ENCODE measurements at places on chromosomes 3 and 15.

- DNase-seq, result no peak
Measured at GRCh38 chr3:153000325-153000724, 161.7 kb upstream of the RAP2B start.

- DNase-seq, result no peak
Measured at GRCh38 chr3:79154865-79155264, 612.9 kb downstream of the ROBO1 start.

- DNase-seq, result no peak
Measured at GRCh38 chr3:195297446-195297845, 26.5 kb upstream of the XXYLT1 start.

GRCh38 chr15:93460717-93461116 lies 371.7 kb upstream of the RGMA start:
- DNase-seq, result no peak

DNA sequence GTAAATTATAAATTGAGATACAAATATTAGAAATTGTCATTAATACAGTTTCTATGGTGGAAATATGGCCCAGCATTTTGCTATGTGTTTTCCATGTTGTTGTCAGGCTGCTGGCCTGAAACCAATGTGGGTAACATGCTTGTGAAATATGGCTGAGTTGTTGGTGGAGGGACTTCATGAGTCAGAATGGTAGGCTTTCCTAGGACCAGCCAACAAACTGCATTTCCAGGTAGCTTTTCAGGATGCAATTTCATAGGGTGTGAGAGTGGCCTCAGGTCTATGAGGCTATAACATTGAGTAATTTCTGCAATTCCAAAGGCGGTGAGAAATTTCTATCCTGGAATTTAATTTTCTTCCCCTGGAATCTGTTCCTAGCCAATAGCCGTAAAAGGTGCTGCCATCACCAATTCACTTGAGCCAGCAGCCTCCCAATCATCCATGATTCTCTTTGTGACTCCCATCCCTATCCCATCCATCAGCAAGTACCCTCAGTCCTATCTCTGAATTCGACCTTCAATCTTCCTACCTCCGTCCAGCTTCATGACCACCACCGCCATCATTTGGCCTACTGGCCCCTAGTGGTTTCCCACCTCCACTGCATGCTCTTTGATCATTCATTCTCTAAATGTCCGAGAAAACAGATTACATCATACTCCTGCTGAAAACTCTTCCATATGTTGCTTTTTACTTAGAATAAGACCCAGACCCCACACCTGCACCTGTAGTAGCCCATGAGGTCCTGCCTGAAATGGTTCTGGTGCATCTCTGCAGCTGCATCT lies 276.6 kb upstream of the CFAP20DC start:
- no peak for DNase-seq

DNA sequence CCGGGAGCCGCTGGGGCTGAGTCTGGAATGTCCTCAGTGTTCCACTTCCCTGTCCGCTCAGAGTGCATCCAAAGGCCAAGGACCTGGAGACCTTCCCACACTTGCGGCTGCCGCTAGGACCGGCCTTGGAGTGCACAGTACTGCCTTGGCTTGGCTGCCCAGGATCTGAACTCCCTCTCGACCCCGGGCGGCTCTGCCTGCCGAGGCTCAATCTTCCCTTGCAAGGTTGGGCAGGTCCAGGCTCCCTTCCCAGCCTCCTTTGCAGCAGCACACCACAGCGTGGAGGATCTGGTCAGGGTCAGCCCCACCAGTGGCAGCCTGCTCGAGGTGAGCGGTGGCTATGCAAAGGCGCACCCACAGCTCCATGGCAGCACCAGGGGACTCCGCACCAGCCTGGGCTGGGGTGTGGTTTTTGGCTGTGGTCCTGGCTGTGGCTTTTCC lies 69.2 kb downstream of the PLXNA1 start:
- DNase-seq, result peak; percentile 54

DNA sequence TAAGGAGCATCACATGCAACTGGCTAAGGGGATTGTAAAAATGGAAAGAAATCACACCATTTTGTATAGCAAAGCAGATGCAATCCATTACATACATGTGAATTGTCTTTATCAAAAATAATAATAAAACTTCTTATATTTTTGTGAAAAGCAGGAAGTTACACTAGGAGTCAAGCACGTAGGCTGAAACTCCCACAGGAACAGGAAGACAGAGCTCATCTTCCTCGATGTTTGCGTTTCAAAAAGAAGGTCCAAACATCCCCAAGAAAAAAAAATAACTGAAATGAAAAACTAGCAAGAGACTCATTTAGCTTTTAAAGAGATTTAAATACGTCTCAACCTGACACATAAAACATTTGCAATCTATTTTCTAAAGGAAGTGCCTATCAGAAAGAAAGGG lies 106.6 kb downstream of the TGFBR2 start:
- DNase-seq, result no peak

GRCh38 chr3:172622916-172623700 lies 87.8 kb downstream of the NCEH1 start:
- peak; percentile 29 for DNase-seq

DNA sequence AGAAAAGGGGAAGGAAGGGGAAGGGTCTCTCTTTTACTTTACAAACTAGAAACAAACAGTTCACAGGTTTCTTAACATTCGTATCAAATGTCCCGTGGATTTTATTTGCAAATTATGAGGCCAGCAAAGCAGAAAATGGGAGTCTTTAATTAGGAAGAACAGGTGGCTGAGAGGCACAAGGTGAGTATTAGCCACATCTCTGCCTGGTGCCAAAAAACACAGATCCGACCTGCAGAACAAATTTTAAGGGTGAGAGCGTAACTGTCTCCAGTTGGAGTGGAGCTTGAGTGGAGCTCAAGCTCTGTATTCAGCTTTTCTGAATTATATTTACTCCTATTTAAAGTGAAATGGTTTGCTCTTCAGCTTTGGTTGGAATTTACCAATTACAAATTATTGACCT lies 1004.9 kb downstream of the FHIT start:
- DNase-seq, result no peak

- DNase-seq, result peak; percentile 83
Measured at GRCh38 chr3:129026728-129027543, 25.8 kb downstream of the EFCC1 start.

DNA sequence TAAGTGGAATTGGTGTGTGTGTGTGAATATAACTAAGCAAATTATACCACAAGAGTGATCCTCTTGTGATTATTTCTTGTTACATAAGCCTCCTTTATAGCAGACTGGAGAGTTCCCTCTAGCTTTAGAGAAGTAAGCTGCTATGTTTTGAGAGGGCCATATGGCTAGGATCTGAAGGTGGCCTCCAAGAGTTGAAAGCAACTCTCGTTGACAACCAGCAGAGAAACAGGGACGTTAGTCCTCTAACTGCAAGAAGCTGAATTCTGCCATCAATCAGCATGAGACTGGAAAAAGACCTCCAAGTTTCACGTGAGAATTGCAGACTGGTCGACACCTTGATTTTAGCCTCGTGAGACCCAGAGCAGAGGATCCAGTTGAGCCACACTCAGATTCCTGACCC lies 278.5 kb upstream of the ZNF717 start:
- DNase-seq, result no peak

DNA sequence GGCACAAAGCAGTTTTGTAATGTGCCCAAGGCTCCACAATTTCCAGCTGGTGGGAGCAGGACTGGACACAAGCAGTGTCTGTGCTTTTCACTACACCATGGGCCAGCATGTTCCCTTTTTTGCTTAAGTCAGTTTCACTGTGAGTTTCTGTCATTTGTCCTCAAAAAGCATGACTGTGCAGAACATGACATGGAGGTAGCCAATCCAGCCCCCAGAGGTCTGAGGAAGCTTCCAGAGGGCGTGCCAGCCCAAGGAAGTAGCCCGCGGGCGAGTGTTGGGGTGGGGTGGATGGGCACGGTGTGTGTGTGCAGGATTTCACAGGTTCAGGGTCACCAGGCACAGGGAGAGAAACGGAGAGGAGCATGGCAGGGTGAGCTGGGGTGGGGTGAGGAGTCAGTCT lies 8.0 kb upstream of the EEFSEC start:
- no peak for DNase-seq

Measured in GM03348 (cell line).